ENCODE measurements at places on chromosomes 13 and 19.

DNA sequence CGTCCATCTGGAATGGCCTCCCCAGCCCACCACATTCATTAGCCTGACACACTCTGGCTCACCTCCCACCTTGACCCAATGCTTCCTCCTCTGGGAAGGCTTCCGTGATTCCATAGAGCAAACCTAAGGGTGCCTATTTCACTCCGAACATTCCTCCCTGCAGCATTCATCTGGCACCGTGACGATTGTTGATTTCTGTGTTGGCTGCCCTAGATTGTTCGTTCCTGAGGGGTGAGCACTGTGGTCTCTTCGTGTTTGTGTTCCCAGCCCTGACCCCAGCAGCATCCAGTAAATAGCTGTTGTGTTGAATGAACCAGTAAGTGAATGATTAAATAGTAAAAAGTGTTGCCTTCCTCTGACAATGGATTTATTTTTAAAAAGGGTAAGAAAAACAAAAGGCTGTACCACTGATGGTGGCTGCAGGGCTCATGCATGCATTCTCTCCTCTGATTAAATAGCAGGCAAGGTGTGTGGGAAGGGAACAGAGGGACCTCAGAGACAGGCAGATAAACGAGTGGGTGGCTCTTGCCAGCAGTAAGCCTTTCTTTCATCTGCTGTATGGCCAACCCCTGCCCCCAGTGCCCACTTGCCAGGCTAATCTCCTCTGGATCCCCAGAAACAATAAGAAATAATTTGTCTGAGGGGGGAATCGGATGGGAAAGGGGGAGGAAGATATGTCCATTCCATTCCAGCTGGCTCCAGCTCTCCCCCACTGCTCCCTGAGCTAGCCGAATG is 48.4 kb upstream of the CACNA1A start:
- DNase-seq, result no peak

- no peak for DNase-seq
Measured at GRCh38 chr13:20404488-20405222, 121.0 kb downstream of the CRYL1 start.

GRCh38 chr19:5063873-5064645 is 95.1 kb downstream of the KDM4B start:
- DNase-seq, result no peak

DNA sequence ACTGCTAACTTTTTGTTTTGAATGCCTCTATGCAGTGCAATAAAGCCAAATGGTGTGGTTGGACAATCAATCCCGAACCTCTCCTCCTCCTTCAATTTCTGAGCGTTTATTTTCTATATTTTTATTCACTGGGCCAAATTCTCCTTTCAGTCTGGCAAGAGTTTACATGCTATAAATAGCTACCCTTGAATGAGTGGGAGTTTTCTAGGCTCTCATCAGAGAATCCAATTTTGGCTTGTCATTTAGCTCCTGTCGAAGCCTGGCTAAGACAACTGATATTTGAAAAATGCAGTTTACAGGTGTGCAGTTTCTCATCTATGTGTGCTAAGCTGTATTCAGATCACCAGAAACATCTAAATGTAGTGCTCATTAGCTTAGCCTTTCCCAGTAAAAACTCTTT is 61.8 kb downstream of the OLFM4 start:
- DNase-seq, result no peak

- DNase-seq, result no peak
Measured at GRCh38 chr19:35177377-35178274, 23.1 kb downstream of the FXYD5 start.

GRCh38 chr13:76472916-76473315 is 413.3 kb downstream of the KCTD12 start:
- peak; percentile 3 for DNase-seq

GRCh38 chr13:107900775-107901174 is 314.6 kb downstream of the LIG4 start:
- no peak for DNase-seq

- DNase-seq, result no peak
Measured at GRCh38 chr19:19444681-19445155, 39.2 kb downstream of the GATAD2A start.

DNA sequence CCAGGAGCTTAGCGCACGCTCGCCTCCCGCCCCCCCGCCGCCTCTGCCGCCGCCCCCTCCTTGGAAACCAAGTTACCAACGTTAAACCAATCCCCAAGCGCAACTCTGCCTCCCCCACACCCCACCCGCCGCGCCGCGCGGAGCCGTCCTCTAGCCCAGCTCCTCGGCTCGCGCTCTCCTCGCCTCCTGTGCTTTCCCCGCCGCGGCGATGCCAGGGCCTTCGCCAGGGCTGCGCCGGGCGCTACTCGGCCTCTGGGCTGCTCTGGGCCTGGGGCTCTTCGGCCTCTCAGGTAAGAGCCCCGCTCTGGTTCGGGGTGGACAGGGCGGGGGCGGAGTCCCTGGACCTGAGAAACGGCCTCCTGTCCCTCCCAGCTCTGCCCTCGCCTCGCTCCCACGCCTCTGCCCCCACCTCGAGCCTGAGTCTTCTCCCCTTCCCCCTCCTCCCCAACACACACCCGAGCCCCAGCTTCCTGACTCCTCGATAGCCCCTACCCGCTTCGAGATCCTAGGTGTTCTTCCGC is at the start of gene ICAM5:
ICAM5 (plus strand) TSS at position 117 of the 521 bp plus-strand sequence; CDS start at position 209, 92 bp downstream.
- no peak for DNase-seq

DNA sequence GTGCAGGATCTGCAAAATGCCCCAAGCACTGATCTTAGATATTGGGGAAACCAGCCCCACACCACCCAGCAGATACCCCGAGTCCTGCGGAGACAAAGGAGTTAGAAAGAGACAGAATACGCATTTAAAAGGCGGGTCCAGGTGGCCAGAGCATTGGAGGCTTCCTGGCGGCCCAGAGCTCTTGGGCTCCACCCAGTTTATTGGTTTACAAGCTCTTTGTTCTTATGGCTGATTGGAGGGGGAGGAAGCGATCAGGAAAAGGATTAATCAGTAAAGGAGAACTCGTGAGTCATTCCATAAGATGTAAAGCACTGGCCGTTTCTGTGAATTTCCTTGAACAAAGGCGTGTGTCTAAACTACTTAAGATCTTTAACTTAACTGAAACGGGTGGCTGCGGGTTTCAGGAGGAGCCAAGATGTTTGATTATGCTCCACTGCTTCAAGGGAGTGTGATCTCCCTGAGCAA is 926 bp downstream of the ZNF587 start:
- peak; percentile 56 for DNase-seq

- DNase-seq, result no peak
Measured at GRCh38 chr13:75151081-75151643, 330.8 kb downstream of the TBC1D4 start.

GRCh38 chr19:29668746-29669609 is 3.7 kb downstream of the PLEKHF1 start:
- DNase-seq, result no peak

GRCh38 chr13:34290661-34291060 is 472.7 kb downstream of the RFC3 start:
- peak; percentile 6 for DNase-seq

DNA sequence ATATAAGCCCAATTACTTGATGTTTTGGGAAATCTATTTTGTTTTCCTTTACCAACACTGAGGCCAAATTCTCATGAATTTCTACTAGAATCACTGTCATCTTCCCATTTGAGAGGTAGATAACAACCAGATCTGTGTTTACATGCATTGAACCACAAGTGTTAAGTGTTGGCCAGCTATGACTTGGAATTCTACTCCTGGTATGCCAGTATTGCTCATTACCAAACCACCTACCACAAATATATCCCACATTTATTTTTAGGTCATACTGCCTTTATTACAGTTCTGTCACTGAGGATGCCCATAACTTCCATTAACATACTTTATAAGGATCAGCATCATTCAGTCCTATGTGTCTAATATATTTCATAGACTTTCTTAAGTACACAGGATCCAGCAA is 328.9 kb downstream of the DIAPH3 start:
- no peak for DNase-seq

DNA sequence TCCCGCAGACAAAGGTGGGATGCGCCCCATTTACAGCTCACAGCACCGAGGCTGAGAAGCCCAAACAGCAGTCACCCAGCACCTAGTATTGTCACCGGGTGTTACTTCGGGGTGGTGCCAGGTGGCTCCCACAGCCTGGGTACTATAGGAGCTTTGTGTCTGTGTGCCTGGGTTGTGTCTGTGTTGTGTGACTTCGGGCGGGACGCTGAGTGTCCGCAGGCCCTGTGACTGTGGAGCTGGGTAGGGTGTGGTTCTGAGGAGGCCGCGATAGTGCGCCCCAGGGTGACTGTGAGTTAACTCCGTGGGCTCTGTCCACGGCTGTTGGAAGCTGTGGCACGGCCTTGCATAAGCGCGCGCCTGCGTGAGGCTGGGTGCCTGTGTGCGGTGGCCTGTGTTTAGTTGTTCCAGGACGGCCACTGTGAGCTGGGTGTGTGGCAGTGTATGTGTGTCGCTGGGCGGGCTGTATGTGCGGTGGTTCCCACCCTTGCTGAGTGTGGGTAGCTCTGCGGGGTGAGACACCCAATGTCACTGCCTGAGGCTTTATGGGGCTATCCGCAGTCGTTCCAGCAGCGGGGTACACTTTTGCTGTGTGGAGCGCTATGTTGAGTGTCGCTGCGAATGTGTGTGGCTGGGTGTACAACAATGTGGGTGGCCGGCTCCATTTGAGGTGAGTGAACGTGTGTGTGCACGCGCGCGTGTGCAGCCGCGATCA is 559 bp upstream of the SSBP4 start:
- no peak for DNase-seq

DNA sequence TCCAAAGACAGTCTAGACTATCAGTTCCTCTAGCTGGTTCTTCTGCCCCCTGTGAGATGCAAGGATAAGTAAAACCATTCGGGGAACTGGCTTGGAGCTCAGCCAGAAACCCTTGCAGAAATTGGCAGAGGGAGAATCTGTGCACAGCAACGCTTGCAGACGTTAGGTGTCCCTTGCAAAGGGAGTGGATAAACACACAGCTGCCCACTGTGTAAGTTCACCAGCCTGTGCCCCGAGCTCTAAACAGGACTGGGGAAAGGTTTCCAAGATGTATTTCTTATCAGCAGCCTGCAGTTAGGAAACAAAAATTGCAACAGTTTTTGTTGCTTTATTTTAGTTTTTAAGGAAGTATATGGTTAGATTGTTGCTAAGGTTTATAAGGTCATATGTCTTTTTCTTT is 19.0 kb upstream of the ADGRE1 start:
- no peak for DNase-seq

DNA sequence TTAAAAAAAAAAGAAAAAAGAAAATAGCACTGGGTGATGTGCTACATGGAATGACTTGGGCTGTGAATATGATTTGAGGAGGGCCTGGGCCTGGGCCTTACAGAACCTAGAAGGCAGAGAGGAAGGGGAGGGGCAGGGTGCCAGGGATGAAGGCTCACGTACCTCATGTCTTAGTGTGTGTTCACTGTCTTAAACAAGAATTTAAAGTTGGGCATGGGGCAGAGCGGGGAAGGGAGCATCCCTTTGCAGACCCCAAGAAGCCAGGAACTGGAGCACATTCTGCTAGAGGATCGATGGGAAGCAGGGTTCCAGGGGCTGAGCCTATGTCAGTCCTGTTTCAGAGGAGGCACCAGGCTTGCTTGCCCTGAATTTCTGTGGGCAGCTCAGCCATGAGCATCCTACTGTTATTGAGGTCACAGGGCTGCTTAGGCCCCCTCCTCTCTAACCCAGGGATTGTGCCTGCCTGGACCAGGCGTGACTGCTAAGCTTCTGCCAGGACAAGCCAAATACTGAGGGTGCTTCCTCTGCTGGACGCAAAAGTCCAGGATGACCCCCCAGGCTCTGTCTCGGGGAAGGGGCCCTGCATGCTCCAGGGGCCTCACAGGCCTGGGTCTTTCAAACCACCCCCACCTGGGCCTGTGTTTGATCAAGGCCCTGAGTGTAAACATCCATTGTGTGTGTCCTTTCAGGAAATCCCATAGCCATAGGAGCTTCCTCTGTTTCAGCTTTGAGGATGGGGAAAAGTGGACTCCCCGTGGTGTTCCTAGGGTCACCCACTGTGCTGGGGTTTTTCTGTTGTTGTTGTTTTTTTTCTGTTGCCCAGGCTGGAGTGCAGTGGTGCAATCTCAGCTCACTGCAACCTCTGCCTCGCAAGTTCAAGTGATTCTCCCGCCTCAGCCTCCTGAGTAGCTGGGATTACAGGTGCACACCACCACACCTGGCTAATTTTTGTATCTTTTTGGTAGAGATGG is 4.8 kb downstream of the LSR start:
- DNase-seq, result no peak

DNA sequence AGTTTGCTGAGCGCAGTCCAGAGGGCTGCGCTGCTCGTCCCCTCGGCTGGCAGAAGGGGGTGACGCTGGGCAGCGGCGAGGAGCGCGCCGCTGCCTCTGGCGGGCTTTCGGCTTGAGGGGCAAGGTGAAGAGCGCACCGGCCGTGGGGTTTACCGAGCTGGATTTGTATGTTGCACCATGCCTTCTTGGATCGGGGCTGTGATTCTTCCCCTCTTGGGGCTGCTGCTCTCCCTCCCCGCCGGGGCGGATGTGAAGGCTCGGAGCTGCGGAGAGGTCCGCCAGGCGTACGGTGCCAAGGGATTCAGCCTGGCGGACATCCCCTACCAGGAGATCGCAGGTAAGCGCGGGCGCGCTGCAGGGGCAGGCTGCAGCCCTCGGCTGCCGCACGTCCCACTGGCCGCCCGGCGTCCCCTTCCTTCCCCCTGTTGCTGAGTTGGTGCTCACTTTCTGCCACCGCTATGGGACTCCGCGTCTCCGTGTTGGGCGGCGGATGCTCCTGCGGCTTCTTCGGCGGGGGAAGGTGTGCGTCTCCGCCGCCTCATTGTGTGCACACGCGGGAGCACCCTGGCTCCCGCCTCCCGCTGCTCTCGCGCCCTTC is 772 bp downstream of the GPC6 start:
- DNase-seq, result peak; percentile 75

DNA sequence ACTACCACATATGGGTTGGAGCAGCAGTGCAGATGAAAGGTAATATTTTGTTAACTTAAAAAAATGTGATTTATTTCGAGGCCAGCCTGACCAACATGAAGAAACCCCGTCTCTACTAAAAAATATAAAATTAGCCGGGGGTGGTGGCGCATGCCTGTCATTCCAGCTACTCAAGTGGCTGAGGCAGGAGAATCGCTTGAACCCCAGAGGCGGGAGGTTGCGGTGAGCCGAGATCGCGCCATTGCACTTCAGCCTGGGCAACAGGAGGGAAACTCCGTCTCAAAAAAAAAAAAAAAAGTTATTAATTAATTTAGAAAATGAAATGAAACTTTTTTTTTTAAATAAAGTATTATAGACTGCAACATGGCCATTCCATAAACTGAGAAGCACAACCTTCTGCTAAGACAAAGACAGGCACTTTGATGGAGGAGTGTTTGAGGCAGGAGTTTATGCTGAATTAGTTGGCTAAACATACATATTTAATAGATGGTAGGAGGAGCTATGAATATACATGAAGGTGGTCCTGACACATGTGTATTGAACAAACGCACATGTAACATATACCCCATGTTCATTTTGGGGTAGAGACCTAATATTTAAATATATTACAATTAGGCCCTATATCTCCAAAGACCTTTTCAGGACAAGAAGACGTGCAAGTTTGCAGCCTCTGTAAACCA is 1485.3 kb upstream of the MIR17HG start:
- DNase-seq, result no peak

All from neural progenitor cell (in vitro differentiated cells).